ENCODE measurements at places on chromosomes 6 and 20.

GRCh38 chr20:45670139-45670538 lies at the start of gene WFDC11:
Gene WFDC11 (minus strand): TSS chr20:45670239. CDS start chr20:45650600, 19,639 bp downstream.
- DNase-seq, result no peak
- no peak within 1 kb of the TSS for H3K27ac ChIP-seq
- no peak within 1 kb of the TSS for H3K4me3 ChIP-seq
- no peaks in the 10 kb centered on the region for H3K36me3 ChIP-seq

GRCh38 chr20:25992146-25992545 lies 295.5 kb upstream of the ZNF337 start:
- H3K4me3 ChIP-seq, result no peak overlapping the region
- no peaks in the 10 kb centered on the region for H3K4me1 ChIP-seq
- H3K27me3 ChIP-seq, result no peaks in the 10 kb centered on the region
- no peak for DNase-seq
- no peaks in the 10 kb centered on the region for H3K36me3 ChIP-seq
- no peak overlapping the region for H3K27ac ChIP-seq

GRCh38 chr20:51522207-51522606 lies 20.3 kb downstream of the NFATC2 start:
- H3K4me3 ChIP-seq, result no peak overlapping the region
- H3K4me1 ChIP-seq, result no peaks in the 10 kb centered on the region
- H3K27ac ChIP-seq, result no peak overlapping the region
- no peaks in the 10 kb centered on the region for H3K36me3 ChIP-seq
- DNase-seq, result no peak
- H3K27me3 ChIP-seq, result no peaks in the 10 kb centered on the region

GRCh38 chr20:48416002-48416401 lies 411.8 kb downstream of the PREX1 start:
- no peaks in the 10 kb centered on the region for H3K27me3 ChIP-seq
- no peak for DNase-seq
- no peaks in the 10 kb centered on the region for H3K36me3 ChIP-seq
- no peak overlapping the region for H3K27ac ChIP-seq
- H3K4me1 ChIP-seq, result no peaks in the 10 kb centered on the region
- H3K4me3 ChIP-seq, result no peak overlapping the region

DNA sequence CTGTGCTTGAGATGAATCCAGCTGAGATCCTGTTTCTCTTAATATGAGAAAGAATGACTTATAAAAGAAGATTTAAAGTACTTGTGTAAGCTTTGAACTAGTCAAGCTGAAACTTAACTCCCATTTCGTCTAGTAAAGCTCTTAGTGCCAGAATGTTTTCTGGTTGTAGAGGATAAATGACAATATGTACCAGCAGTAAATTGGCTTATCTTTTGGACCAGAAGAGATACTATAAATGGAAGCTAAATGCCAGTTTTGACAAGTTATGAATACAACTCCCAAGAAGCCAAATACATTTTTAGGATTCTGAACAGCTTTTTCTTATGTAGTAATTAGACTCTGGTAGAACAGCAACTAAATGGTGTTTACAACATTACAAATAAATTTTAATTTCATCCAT lies 608.7 kb downstream of the EYS start:
- no peak for DNase-seq
- no peaks in the 10 kb centered on the region for H3K27me3 ChIP-seq
- H3K4me1 ChIP-seq, result no peaks in the 10 kb centered on the region
- H3K27ac ChIP-seq, result no peak overlapping the region

DNA sequence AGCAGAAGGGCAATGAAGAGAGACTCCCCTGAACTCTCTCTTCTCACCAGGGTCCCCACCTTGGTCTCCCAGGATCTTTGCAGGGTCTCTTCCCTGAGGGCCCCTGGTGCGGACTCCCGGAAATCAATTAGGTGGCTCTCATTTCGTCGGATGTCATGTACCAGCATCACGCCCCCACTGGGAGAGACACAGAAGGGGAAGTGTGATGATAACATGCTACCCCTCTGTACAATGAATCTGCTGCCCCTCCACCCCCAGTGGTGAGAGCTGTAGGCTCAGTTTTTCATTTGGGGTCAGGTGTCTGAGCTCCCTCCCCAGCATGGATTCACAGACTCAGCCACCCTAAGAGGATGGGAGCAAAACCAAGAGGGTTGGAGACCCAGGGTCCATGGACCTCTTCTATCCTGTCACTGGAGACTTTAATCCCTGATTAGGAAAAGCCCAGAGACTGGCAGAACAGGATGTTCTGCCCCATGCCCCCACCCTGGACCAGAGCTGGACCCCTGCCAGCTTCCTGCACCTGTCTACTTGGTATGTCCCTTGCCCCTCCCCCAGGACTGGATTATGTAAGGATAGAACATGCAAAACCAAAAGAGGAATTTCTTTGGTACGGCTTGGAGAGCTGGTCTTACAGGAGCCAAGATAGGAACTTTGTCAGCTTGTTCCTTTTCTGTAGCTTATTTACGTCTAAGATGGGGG lies 11.1 kb downstream of the GGT7 start:
- H3K36me3 ChIP-seq, result peaks cover 46% of the 10 kb centered on the region
- peak; percentile 26 for DNase-seq
- no peak overlapping the region for H3K27ac ChIP-seq

DNA sequence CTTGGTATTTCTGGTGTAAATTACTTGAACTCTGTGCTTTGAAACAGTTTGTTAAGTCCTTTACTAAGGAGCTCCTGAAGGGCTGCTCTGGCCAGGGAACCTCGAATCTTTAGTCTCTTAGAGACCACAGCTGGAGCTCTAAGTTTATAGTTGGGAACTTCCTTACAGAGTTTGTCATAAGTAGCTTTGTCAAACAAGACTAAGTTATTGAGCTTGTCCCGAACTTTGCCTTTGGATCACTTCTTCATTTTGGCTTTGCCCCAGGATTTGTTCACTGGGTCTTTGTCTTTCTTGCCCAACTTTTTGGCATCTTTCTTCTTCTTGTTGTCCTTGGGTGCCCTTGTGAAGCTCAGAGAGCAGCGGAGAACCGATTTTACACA lies 64.8 kb downstream of the FAM50B start:
- peaks cover 36% of the 10 kb centered on the region for H3K27me3 ChIP-seq
- no peaks in the 10 kb centered on the region for H3K36me3 ChIP-seq
- H3K4me1 ChIP-seq, result peaks cover 22% of the 10 kb centered on the region
- no peak overlapping the region for H3K4me3 ChIP-seq
- DNase-seq, result no peak
- no peak overlapping the region for H3K27ac ChIP-seq

- H3K27me3 ChIP-seq, result no peaks in the 10 kb centered on the region
- DNase-seq, result no peak
- no peak overlapping the region for H3K27ac ChIP-seq
- no peaks in the 10 kb centered on the region for H3K4me1 ChIP-seq
Measured at GRCh38 chr6:149306967-149307366, 10.5 kb upstream of the TAB2 start.

GRCh38 chr6:145241039-145241438 lies 494.3 kb downstream of the EPM2A start:
- H3K4me1 ChIP-seq, result no peaks in the 10 kb centered on the region
- no peak overlapping the region for H3K27ac ChIP-seq
- H3K36me3 ChIP-seq, result no peaks in the 10 kb centered on the region
- H3K4me3 ChIP-seq, result no peak overlapping the region
- DNase-seq, result no peak

- no peak overlapping the region for H3K4me3 ChIP-seq
- peaks cover 17% of the 10 kb centered on the region for H3K27me3 ChIP-seq
- H3K4me1 ChIP-seq, result no peaks in the 10 kb centered on the region
- no peak overlapping the region for H3K27ac ChIP-seq
- DNase-seq, result no peak
Measured at GRCh38 chr6:32082935-32083334, 26.2 kb downstream of the TNXB start.

GRCh38 chr6:4805553-4806336 lies 29.5 kb downstream of the CDYL start:
- no peak overlapping the region for H3K4me3 ChIP-seq
- H3K27ac ChIP-seq, result no peak overlapping the region
- H3K27me3 ChIP-seq, result no peaks in the 10 kb centered on the region
- H3K4me1 ChIP-seq, result no peaks in the 10 kb centered on the region

DNA sequence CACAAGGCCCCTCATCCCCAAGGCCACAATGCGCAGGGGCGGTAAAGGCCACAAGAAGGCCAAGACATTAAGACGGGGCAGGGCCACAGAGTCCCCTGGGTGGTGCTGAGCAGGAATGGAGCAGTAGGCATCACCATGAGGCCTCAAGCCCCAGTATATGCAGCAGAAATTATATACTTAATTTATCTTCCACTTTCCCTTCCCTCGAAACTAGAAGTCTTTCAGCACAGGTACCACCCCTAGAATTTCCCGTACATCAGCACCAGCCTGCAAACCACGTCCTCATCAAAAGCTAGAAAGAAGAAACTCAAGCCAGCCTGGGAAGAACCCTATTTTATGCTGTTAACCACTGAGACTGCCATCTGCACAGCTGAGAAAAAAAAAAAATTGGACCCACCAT lies 89.4 kb downstream of the PLG start:
- no peak overlapping the region for H3K27ac ChIP-seq
- no peak for DNase-seq
- H3K27me3 ChIP-seq, result no peaks in the 10 kb centered on the region

GRCh38 chr6:195861-196360 lies 96.4 kb upstream of the DUSP22 start:
- peaks cover 3% of the 10 kb centered on the region for H3K27me3 ChIP-seq
- peak; percentile 30 for DNase-seq
- H3K4me3 ChIP-seq, result no peak overlapping the region
- peaks cover 10% of the 10 kb centered on the region for H3K4me1 ChIP-seq
- no peaks in the 10 kb centered on the region for H3K36me3 ChIP-seq
- H3K27ac ChIP-seq, result no peak overlapping the region

DNA sequence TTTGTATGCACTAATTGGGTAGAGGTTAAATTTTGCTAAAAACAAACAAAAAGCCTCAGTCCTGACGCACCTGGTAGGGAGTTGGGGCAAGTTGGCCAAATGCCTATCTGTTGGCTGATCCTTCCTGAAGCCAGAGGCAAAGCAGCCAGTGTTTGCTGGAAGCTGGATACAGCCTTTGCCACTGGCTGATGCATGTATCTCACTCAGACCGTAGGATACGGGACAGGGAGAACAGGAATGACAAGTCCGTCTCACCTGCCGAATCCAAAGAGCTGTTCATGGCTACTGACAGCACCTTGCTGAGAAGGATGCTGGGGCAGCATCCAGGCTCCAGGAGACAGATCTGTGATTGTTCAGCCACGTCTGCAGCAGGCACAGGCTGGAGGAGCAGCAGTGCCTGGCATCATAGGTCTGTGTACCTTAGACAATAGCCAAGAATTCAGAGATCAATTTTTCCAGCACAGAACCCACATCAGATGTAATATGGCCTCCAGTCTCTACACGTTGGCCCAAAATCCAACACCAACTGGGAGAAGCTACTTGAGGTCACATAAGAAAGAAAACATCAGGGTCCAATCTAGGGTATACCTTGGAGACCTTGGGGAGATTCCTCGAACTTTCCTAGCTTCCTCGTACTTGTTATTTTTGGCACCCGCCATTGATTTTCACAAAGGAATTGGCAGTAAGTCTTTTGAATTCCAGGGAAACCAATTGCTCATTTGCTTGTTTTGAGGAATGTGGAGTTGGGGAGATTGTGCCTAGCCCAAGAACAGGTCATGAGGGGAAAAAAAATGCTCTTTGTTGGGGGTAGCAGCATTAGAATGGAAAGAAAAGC lies 108.5 kb upstream of the ARMC2 start:
- DNase-seq, result no peak
- H3K27ac ChIP-seq, result no peak overlapping the region
- H3K27me3 ChIP-seq, result no peaks in the 10 kb centered on the region
- H3K36me3 ChIP-seq, result no peaks in the 10 kb centered on the region
- H3K4me1 ChIP-seq, result no peaks in the 10 kb centered on the region
- H3K4me3 ChIP-seq, result no peak overlapping the region

GRCh38 chr6:166278579-166279392 lies 29.4 kb downstream of the PRR18 start:
- no peaks in the 10 kb centered on the region for H3K27me3 ChIP-seq
- H3K36me3 ChIP-seq, result no peaks in the 10 kb centered on the region
- no peak overlapping the region for H3K27ac ChIP-seq
- H3K4me3 ChIP-seq, result no peak overlapping the region
- DNase-seq, result no peak

DNA sequence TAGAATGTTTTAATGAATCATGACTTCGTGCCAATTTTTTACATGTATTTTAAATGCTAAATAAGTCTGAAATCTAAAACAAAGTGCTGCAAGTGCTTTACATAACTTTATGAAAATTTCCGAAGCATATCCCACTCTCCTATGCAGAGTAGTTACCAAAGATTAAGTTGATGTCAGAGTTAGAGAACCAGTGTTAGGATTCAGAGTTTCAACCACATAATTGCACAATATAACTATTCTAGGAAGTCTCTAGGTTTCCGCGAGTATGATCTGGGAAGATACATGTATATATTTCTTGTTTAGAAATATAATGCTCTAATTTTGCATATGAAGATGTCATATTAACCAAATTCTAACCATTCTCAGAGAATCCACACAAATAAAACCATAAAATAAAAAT lies 74.8 kb downstream of the ASCC3 start:
- peaks cover 36% of the 10 kb centered on the region for H3K36me3 ChIP-seq
- no peak for DNase-seq
- no peaks in the 10 kb centered on the region for H3K4me1 ChIP-seq
- no peaks in the 10 kb centered on the region for H3K27me3 ChIP-seq

- H3K27me3 ChIP-seq, result no peaks in the 10 kb centered on the region
- H3K36me3 ChIP-seq, result peaks cover 8% of the 10 kb centered on the region
Measured at GRCh38 chr6:26284537-26285142, 80.4 kb upstream of the BTN3A2 start.

GRCh38 chr20:63178446-63178820 lies 37.5 kb downstream of the YTHDF1 start:
- H3K4me1 ChIP-seq, result peaks cover 9% of the 10 kb centered on the region
- no peak overlapping the region for H3K27ac ChIP-seq
- no peaks in the 10 kb centered on the region for H3K27me3 ChIP-seq

- no peak overlapping the region for H3K4me3 ChIP-seq
- H3K36me3 ChIP-seq, result peaks cover 22% of the 10 kb centered on the region
- DNase-seq, result no peak
- H3K27ac ChIP-seq, result no peak overlapping the region
- H3K4me1 ChIP-seq, result no peaks in the 10 kb centered on the region
Measured at GRCh38 chr6:166360243-166361076, 18.1 kb upstream of the SFT2D1 start.

- no peaks in the 10 kb centered on the region for H3K27me3 ChIP-seq
- H3K36me3 ChIP-seq, result no peaks in the 10 kb centered on the region
- H3K27ac ChIP-seq, result no peak overlapping the region
Measured at GRCh38 chr6:56803594-56803993, 151.3 kb upstream of the BEND6 start.

DNA sequence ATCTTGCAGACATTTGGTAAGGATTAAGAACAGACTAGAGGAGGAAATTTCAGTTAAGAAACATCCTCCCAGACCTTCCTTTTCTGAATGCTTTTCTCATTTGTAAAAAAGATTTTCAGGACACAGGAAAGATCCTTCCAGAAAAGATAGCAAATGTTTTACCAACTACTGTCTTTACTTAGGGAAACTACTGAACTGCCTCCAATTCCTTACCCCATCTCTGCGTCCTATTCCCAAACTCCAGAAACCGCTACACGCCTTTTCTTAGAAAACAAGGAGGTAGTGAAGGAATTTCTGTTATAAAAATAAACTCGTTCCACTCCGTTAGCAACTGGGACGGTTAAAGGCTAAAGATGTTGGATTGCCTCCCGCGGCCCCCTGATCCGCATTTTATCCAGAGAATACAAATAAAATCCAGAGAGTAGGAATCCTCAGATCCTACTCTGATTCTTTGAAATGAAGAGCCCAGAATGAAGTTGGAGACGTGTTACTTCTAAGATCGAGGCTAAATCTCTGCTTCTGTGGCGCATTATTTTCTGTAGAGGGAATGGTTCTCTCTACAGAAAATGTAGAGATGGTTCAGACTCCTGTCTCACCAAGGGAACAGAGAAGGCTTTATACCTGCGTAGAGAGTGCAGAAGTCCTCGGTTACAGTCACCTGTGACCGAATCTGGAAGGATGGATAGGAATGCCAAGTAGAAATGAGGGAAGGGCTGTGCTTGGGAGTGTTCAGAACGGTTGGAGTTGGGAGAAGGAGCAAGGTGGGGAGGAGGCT lies 133.0 kb downstream of the GPX5 start:
- DNase-seq, result no peak
- no peaks in the 10 kb centered on the region for H3K4me1 ChIP-seq
- H3K27me3 ChIP-seq, result peaks cover 26% of the 10 kb centered on the region
